ENCODE measurements at places on chromosomes 12 and 14. TPM values are rescaled to one million over a fixed set of nuclear protein-coding genes. Genes with fewer than 3 reads are reported as not detected.

Gene NINJ2
- total RNA-seq: 2.9 TPM

Gene MGST1
- total RNA-seq: not detected

Gene ZFHX2
- 2.5 TPM for total RNA-seq

Gene REC8
- total RNA-seq: 62.1 TPM

Gene NTF3
- total RNA-seq: not detected

Measured in B cell (primary cell).